ENCODE measurements at places on chromosomes 6 and 20.

DNA sequence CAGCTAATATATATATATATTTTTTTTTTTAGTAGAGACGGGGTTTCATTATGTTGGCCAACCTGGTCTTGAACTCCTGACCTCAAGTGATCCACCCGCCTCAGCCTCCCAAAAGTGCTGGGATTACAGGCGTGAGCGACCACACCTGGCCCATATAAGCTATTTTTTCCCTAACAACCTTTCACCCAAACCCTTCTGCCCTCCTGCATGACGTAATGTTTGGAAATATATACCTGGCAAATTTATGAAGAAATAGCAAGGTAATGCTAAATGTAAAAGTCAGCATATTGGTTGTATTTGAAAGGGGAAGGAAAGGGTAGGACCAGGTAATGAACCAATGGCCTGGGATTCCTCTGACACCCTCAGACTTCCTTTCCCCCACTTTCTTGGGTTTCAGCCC, 325.5 kb upstream of the ARID1B start:
- no peak for DNase-seq

- DNase-seq = no peak
These were observed 53.2 kb downstream of the SAMD5 start for GRCh38 chr6:147561726-147562125.

DNA sequence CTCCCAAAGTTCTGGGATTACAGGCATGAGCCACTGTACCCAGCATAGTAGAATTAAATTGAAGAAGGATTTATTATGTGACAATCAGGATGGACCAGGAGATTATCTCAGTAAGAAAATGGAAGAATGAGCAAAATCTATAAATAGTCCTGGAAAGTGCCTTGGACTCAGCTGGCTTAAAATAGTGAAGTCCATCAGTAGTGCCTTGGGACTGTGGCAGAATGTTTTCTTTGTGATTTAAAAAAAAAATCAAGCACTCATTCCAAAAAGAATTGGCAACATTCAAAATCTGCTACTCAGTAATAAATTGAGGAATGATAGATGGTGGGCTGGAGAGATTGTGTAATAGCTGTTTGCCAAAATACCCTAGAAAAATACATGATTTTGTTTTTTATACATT, 37.0 kb upstream of the MAS1 start:
- DNase-seq = no peak

GRCh38 chr6:925656-926213, 232.8 kb upstream of the EXOC2 start:
- DNase-seq = no peak

GRCh38 chr6:111087871-111088667, 766 bp downstream of the SLC16A10 start:
- DNase-seq = peak; percentile 62

DNA sequence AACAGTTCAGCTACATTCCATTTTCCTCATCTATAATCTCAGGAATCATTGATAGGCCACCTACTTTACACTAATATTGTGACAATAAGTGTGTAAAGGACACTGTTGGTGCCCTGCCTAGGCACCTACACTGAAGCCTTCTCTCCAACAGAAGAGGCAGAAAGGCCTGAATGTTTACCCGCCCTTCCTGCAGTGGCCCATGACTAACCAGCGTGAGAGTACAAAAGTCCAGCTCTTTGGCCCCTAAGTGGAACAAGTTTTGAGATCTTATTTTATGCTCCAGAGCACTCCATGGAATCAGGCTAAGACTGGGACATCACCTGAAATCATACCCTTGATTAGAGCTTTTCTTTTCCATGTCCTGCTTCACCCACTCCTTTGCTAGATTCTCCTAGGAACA, 359.7 kb downstream of the ARHGAP18 start:
- DNase-seq = no peak

GRCh38 chr6:156256161-156256560, 521.0 kb upstream of the ARID1B start:
- no peak for DNase-seq

All from activated CD4-positive, alpha-beta T cell treated with anti-CD3 and anti-CD28 coated beads, Interleukin-2, amount 10 ng/mL, durations not matched to agents 7 days and 5 days (primary cell).